ENCODE measurements at places on chromosomes 12 and 14.

GRCh38 chr14:51849097-51849496 lies 11.3 kb upstream of the GNG2 start:
- no peak for DNase-seq

- DNase-seq, result no peak
Measured at GRCh38 chr12:126342866-126343265, 1277.6 kb downstream of the AACS start.

DNA sequence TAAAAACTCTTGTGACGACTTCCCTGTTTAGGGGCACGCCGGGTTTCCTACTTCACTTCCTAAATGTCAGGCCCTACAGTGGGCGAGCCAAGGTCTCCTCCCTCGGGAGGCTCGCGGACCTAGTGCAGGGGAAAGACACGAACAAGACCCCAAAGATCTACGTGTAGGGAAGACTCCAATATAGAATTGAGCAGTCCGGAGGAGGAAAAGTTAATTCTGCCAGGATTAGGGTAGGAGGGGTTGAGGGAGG lies 564 bp downstream of the ATXN3 start:
- DNase-seq, result no peak

- no peak for DNase-seq
Measured at GRCh38 chr12:95693689-95694088, 96.9 kb downstream of the NTN4 start.

- no peak for DNase-seq
Measured at GRCh38 chr12:4477129-4477528, 31.5 kb upstream of the FGF6 start.

DNA sequence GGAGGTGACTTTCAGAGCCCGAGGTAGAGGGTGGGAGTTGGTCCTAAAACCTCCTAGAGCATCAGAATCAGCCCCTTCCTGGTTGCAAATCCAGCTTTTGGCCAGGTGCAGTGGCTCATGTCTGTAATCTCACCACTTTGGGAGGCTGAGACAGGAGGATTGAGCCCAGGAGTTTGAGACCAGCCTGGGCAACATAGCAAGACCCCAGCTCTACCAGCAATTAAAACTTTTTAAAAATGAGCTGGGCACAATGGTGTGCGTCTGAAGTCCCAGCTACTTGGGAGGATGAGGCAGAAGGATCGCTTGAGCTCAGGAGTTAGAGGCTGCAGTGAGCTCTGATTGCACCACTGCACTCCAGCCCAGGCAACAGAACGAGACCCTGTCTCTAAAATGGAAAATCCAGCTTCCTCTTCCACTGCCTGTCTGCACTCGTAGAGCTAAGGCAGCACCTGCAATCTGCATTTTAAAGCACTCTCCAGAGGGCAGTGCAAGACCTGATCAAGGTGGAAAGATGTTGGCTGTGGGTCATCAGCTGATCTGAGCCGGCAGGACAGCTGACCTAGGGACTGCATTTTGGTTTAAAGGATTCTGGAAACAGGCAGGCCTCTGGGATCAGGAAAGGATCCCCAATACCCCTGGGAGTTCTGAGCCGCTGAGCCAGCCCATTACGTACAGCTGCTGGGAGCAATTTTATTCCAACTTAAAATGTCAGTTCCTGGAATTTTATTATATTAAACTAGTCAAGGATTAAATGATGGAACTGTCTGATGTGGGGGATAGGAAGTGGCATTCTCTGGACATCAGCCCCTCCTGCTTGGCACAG lies 1.8 kb upstream of the TESC start:
- peak; percentile 4 for DNase-seq

GRCh38 chr14:97458661-97459579 lies 661.7 kb downstream of the VRK1 start:
- DNase-seq, result no peak

DNA sequence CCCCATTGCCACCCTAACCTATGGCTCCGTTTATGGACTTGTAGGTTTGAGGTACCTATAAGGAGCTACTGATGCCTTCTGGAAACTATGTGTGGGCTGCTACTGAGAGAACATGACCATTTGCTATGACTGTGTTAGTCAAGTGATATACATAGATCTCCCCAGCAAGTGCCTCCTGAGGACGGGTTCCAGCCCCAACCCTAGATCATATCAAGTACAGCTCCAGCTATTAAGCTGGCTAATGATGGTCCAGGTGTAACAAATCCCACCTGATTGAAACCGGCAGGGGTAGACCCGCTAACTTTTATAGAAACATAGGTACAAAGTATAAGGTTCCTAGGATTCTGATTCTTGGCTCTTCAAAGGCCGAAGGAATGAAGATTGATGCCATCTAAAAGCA lies 23.7 kb downstream of the NINJ2 start:
- no peak for DNase-seq

DNA sequence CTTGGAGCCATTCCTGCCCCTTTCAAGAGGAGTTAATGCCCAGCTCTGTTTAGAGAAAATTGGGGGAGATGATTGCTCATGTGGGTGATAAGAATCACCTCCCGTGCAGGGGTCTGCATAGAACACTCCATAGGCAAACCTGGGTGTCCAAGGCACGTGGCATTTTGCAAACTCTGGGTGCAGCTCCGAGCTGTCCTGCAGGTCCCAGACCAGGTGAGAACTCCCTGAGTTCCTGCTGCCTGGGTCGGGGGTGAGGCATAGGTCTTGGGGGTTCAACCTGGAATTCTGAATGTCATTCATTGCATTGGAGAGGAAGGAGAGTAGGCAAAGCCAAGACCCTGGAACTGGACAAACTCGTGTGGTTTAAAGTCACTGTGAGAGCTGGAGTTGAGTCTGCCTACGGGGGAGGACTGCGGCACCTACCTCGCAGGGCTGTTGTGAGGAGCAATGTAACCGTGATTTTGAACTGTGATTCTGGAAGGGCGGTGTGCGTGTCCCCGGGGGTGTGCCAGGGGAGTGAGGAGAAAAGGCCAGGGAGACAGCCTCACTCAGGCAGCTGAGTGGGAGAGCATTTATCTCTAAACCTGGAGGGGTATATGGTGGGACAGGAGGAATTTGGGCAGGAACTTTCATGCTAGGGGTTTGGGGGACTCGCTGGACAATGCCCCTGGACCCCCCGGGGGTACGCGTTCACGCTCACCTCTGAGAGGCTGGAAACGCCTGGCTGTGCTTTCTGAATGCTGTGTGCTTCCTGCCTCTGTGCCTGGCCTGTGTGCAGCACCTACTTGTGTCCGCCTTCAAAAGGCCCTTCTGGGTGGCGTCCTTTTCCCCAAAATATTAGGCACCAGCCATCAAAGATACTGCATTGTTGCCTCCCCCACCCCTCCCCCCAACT lies 30.4 kb downstream of the MEG3 start:
- DNase-seq, result no peak

GRCh38 chr12:28088566-28089272 lies 101.5 kb upstream of the CCDC91 start:
- DNase-seq, result no peak

GRCh38 chr12:108357834-108358579 lies 18.9 kb upstream of the CMKLR1 start:
- no peak for DNase-seq

- DNase-seq, result no peak
Measured at GRCh38 chr14:96470331-96470730, 31.9 kb upstream of the PAPOLA start.

- DNase-seq, result no peak
Measured at GRCh38 chr14:67269298-67270060, 28.2 kb downstream of the PALS1 start.

- no peak for DNase-seq
Measured at GRCh38 chr14:31022386-31022785, 3.1 kb upstream of the AP4S1 start.

GRCh38 chr14:74934476-74935359 lies 11.7 kb upstream of the RPS6KL1 start:
- no peak for DNase-seq

DNA sequence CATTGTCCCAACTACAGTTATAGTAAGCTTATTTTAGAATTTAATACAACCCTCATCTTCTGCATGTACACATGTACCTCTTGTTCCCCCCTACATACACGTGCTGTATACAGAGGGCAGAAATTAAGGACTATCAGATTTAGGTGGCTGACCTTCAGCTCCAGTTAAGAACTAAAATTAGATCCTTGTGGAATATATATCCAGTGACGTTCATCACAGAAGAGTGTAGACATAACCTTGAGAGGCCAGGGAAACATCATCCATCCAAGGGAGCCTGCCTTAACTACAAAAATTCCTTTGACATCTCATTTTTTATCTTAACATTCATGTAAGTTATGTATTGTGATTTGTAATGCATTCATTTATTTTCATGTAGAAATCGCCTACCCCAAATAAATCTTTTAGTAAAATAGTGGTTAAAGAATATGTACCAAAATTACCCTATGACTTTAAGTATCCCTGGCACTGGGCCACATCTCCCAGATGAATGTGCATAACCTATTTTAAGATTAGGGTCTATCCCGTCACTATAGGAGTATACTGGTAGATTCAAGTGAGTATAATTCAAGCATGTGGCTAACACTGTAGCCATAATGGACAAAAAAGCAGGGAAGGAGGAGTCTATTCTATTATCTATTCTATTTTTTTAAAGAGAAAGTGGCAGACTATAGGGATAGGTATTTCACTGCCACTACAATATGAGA lies 27.5 kb downstream of the RIC8B start:
- no peak for DNase-seq

DNA sequence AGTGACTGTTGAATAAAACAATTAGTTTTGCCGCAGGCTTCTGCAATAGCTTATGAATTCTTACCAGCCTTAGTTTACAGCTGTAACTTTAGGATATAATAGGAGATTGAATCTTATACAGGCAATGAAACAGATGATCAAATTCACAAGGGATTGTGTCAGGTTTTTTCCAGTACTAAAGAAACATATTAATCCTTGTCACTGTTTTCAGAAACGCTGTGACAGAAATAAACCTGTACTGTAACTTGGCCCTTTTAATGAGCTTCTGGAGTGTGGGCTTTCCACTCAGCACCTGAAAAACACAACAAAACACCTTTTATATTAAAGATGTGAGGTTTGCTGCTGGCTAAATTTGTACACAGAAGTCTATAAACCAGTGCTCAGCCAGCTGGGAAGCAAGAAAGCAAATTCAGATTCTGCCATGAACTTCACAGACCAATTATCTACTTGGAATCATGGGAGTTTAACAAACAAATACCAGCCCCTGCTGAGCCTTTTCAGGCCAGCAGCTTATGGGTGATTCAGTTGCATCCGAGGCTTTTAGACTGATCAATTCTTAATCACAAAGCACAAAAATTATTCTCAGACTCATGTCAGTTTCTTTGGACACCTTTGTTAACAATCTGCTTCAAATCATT lies 109.5 kb downstream of the FOXG1 start:
- peak; percentile 80 for DNase-seq

GRCh38 chr12:48109424-48109823 lies 3.5 kb upstream of the SENP1 start:
- DNase-seq, result no peak

DNA sequence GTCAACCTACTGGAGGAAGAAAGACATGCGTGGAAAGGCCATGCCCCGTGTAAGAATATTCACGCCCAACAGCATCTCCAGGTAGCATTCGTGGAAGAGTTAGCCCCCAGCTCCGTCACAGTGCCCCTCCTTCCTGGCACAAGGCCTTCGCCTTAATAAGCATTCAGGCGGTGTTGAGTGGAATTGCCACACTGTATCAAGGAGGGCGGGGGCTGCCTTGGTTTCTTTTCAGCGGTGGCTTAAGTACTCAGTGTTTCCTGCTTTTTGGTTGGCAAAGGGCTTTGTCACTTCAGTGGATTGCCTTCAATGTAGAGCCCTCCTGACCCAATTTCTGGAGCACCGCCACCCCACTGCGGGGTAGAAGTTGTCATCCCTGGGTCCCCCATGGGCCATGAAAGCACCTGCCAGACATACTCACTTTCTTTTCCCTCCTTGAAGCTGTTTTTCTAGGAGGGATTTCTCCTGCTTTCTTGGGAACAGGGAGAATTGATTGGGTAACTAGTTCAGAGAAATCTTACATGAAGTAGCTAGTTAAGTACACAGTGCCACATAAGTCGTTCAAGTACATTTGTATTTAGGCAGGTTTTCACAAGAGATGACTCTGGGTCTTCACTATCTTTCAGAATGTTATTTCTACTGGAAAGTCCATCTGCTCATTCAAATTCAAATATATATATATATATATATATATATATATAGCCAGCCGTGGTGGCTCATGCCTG lies 65.5 kb upstream of the STON2 start:
- no peak for DNase-seq

DNA sequence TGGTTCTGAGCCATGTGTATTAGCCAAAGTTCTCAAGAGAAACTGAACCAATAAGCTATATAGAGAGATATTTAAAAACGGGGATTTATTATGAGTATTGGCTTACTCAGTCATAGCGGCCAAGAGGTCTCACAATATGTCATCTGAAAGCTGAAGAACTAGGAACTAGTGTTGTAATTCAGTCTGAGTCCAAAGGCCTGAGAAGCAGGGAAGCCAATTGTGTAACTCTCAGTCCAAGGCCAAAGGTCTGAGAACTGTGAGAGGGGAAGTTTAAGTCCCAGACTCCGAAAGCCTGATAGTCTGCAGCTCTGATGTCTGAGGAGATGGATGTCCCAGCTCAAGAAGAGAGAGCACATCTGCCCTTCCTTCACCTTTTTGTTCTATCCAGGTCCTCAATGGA lies 344.8 kb upstream of the USP15 start:
- no peak for DNase-seq

DNA sequence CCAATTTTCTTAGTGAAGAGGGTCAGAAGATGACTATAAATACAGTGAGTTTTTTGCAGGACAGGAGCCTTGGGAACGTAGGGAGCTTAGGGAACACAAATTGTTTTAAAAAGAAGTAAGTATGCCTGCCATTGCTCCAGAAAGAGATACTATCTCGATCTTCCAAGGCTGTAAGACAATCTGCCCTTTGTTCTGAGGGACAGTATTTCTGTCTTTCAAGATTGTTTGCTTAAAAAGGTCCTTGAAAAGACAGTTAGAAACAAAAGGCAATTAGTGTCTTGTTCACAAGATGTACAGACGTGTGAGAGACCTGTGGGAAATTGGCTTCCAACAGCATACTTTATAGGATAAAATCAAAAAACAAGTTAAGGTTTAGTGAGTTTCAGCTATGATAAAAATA lies 321.2 kb upstream of the FAR2 start:
- DNase-seq, result no peak

DNA sequence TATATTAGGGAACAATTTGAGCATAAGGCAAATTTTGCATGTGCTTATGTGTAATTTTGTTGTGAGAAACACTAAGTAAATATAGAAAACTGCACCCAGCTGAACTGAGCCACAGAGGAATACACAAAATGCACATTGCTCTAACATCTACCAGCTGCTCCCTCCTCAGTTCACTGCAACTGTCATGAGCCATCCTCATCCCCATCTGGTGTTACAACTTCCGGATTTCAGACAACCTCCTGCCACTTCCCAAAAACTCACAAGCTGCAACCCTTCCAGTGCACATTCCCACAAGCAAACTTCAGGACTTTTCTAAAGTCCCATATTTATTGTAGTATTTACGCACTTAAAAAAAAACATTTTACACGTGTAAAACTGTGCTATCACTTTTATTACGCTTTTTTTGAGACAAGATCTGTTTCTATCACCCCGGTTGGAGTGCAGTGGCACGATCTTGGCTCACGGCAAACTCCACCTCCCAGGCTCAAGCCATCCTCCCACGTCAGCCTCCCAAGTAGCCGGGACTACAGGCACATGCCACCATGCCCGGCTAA lies 169.1 kb upstream of the TBX3 start:
- no peak for DNase-seq
